ENCODE measurements at places on chromosomes 1 and 21.

GRCh38 chr1:28770601-28771165 lies 33.9 kb downstream of the YTHDF2 start:
- no peak for DNase-seq

- DNase-seq: no peak
Observed at GRCh38 chr1:152170287-152170905, 11.4 kb upstream of the RPTN start.

GRCh38 chr21:44637018-44637850 lies at the start of gene KRTAP10-10:
TSS of gene KRTAP10-10 (plus strand) at chr21:44637356. CDS start at chr21:44637418, 62 bp downstream.
- no peak for DNase-seq

GRCh38 chr1:244849189-244849866 lies 13.9 kb downstream of the COX20 start:
- no peak for DNase-seq

- no peak for DNase-seq
Observed at GRCh38 chr1:34843392-34844251, 15.9 kb downstream of the SMIM12 start.

Data from activated CD4-positive, alpha-beta T cell treated with anti-CD3 and anti-CD28 coated beads for 1 hour (primary cell).